ENCODE measurements at places on chromosomes 1 and 21. TPM values are rescaled to one million over a fixed set of nuclear protein-coding genes. Genes with fewer than 3 reads are reported as not detected.

The TEX38 gene
- not detected for total RNA-seq

DNA sequence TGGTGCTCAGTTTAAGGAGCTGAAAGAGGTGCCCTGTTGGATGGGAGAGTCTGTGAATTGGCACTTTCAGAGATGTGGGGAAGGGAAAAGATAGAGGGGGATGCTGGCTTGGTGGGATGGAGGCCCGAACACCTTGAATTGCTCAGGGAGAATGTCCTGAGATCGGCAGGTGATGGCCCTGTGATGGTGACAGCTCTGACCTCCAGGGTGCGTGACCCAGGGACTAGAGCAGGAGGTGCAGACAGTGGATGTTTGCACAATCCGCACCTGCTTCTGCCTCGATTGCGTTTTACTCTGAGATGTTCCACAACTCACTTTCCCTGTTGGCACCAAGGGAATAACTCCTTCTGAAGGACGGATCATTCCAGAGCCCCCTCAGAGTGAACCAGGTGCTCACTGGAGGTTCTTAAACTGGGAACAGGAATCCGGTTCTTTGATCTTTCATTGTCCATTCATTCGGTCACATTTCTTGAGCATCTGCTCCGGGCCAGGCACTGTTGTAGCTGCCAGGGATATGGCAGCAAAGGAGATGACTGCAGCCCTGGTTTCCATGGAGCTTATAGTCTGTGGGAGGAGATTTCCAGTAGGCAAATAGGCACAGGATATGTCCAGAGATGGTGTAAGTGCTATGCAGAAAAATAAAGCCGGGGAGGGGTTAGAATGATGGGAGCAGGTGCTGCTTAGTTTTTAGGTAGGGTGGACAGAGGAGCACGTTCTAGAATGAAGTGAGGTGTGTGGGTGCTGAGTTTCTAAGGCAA, 226.6 kb upstream of the TMEM51 start:
- DNase-seq, result no peak

DNA sequence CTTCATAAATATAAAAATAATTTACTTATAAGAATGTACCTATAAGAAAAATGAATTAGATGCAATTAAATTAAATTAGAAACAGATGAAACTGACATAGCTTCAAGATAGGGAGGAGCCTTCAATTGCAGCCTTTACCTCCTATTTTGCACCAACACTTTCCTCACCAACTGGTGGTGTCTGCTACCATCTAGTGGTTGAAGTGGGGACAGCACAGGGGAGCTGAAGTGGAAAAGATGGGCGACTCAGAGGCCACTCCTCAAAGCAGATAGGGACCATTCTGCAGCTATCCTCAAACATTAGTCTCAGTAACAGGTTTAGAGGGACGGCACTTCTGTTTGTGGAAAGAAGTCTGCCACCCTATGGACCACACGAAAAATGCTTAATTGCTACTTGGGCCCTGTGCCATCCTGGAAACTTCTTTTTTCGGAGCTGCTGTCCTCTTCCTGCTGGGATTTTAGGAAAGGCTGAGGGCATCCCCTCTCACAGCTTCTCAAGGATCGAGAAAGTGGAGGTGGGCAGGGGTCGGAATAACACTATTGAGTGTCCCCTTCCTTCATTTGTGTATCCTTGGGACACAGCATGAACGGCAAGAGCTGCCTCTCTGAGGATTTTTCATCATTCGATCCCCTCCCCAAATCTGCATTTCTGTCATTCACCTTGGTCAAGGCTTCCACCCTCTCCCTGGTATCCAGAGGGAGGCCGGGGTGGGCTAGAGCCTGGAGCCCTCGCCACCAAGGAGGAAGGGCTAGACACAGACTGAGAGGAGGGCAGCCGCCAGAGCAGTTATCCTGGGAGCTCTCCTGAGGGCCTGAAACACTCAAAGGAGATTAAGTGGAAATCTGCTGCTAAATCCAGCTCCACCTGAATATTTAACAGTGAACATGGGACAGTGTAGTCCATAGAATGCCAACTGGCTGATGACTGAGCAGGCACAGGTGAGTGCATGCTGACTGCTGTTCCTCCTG, 9.6 kb downstream of the PROK1 start:
- DNase-seq, result peak; percentile 59

GRCh38 chr21:45562402-45562801, 20.2 kb upstream of the SLC19A1 start:
- no peak for DNase-seq

DNA sequence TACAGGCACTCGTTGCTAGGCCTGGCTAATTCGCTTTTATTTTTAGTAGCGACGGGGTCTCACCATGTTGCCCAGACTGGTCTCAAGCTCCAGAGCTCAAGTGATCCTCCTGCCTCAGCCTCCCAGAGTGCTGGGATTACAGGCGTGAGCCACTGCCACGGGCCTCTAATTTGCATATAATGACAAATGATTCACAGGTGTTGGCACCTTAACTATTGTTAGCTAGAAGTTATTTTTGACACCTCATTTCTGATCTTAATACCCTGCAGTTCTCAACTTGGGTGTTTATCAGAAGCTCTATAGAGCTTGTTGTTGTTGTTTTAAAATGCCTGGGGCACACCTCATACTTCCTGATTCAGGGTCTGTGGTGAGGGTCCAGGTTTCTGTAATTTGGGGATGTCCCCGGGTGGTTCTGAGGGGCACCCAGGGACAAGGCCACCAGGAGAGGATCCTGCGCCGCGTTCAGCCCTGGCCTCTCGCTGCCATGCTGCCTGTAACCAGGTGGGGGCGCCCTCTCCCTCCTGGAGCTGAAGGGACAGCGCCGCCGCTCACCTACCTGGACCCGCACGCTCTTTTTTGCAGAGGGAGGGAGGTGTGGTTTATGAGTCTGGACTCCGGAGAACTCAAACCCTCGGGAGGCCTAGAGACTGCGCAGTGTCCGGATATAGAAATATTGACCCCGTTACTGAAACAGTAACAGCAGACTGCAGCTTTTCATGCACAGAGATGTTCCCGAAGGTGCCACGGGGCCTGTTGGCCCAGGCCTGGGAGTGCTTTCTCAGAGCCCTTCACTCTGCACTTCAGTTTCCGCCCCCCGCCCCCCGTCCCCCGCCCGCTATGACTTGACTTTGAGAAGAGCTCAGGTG, 23.0 kb upstream of the NEK2 start:
- DNase-seq, result peak; percentile 15

The PHLDA3 gene
- 15.2 TPM for total RNA-seq

Data from urinary bladder (tissue), 4 donors.